CD4-positive, alpha-beta memory T cell (primary cell): ENCODE measurements at places on chromosomes 4 and X.

- H3K4me3 ChIP-seq = no peak overlapping the region
- DNase-seq = no peak
- H3K4me1 ChIP-seq = no peaks in the 10 kb centered on the region
- H3K27me3 ChIP-seq = no peaks in the 10 kb centered on the region
Measured at GRCh38 chr4:182293691-182294255, 50.6 kb downstream of the TENM3 start.

- no peaks in the 10 kb centered on the region for H3K4me1 ChIP-seq
- DNase-seq = no peak
- H3K4me3 ChIP-seq = no peak overlapping the region
Measured at GRCh38 chr4:24881508-24882196, 31.2 kb downstream of the CCDC149 start.

- H3K36me3 ChIP-seq = no peaks in the 10 kb centered on the region
- H3K4me1 ChIP-seq = no peaks in the 10 kb centered on the region
Measured at GRCh38 chr4:106503116-106504050, 134.8 kb upstream of the GIMD1 start.

GRCh38 chr4:158015241-158015640 is 157.6 kb downstream of the GASK1B start:
- H3K27ac ChIP-seq = no peak overlapping the region
- no peak for DNase-seq
- no peaks in the 10 kb centered on the region for H3K27me3 ChIP-seq

DNA sequence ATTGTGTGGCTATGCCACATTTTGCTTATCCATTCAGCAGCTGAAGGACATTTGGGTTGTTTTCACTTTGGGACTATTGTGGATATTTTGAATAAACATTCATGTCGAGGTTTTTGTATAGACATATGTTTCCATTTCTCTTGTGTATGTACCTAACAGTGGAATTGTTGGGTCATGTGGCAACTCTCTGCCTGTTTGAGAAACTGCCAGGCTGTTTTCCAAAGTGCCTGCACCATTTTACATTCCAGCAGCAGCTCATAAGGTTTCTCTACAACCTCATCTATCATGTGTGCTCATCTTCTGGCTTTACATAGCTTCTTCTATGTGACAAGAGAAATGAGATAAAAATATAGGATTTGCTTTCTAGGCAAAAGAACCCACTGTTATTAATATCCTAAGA is 29.5 kb upstream of the TSPAN5 start:
- H3K27me3 ChIP-seq = no peaks in the 10 kb centered on the region
- H3K36me3 ChIP-seq = no peaks in the 10 kb centered on the region
- peaks cover 32% of the 10 kb centered on the region for H3K4me1 ChIP-seq
- DNase-seq = no peak
- no peak overlapping the region for H3K4me3 ChIP-seq
- no peak overlapping the region for H3K27ac ChIP-seq

GRCh38 chr4:13515268-13515667 is 29.0 kb downstream of the NKX3-2 start:
- DNase-seq = no peak
- H3K36me3 ChIP-seq = no peaks in the 10 kb centered on the region
- H3K4me3 ChIP-seq = no peak overlapping the region
- no peak overlapping the region for H3K27ac ChIP-seq
- no peaks in the 10 kb centered on the region for H3K4me1 ChIP-seq
- H3K27me3 ChIP-seq = no peaks in the 10 kb centered on the region
